ENCODE measurements at places on chromosomes 16 and 17.

DNA sequence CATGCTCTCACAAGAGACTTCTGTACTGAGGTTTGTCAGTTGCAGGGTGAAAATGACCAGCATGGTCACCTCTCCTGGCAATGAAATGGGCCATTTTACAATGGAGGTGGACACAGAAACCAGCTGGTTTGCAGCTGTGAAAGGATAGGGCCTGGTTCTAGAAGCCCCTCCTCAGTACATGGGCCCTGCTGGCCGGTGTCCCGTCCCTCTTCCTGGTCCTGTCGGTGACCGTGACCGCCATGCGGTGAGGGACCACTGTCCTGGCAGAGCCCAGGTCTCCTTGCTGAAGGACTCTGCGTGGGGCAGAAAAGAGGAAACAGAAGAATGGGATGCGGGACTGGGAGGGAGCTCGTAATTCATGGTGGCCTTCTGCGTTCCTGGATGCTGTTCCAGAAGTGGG lies 76.0 kb upstream of the ZNF423 start:
- DNase-seq, result no peak

GRCh38 chr17:28684963-28685362 lies 23.0 kb downstream of the SUPT6H start:
- DNase-seq, result peak; percentile 26

GRCh38 chr16:86494565-86495356 lies 15.6 kb upstream of the FOXF1 start:
- no peak for DNase-seq

GRCh38 chr17:72101526-72101925 lies 19.3 kb upstream of the SOX9 start:
- no peak for DNase-seq

DNA sequence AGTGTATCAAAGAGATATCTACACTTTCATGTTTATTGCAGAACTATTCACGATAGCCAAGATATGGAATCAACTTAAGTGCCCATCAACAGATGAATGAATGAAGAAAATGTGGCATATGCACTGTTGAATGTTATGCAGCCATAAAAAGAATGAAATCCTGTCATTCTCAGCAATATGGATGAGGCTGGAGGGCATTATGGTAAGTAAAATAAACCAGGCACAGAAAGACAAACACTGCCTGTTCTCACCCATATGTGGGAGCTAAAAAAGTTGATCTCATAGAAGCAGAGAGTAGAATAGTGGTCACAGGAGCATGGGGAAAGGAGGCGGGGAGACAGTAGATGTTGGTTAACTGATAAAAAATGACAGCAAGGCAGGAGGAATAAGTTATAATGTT lies 561.8 kb downstream of the TOX3 start:
- no peak for DNase-seq

DNA sequence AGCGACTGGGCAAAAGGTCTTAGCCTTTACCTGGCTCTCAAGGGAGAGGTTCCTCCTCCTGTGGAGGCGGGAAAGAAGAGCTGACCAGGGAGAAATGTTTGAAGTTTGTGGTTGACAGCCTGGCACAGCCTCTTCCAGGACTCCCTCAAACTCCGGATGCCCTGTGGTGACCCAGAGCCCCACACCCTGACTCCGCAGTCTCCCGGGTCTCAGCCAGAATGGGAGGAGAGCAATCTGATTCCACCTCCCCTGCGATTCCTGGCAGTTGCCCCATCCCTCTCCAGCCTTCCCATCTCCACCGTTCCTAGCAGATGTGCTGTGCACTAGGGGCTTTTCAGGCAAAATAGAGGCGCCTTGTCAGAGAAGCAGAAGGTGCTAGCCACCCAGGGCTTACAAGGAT lies 5.5 kb upstream of the DNAI2 start:
- no peak for DNase-seq

DNA sequence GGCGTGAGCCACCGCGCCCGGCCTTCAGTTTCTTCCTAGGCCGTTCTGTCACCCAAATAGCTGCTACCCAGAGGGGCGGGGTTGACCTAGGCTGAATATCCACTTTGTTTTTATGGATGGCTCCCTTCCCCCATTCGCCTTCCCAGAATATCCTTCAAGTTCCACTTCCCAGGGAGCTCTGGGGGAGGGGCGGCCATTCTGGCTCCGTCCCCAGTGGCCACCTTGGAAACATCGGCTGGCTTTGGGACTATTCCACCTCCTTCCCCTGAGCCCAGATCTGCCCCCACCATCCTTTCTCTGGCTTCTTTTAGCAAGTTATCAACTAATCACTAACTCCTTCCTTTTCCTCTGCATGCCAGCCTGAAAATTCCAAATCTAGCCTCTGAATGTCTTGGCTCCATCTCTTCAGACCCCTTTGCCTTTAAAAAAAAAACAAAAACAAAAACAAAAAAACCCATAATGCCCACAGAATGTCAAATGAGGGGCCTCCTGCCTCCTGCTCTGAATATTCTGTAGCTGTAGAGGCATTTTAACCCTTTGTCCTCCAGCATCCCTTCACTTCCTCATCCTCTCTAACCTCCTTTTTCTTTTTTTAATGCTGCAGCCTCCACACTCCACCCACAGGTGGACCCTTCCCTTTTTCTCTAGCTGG lies 6.4 kb downstream of the ATP1B2 start:
- no peak for DNase-seq

- DNase-seq, result peak; percentile 62
Measured at GRCh38 chr17:55641676-55642081, 81.0 kb downstream of the TMEM100 start.

Data from KBM-7 (cell line).